Activated T-helper 17 cell treated with anti-CD3 and anti-CD28 coated beads, Interleukin-2, amount 50 U/mL, for 72 hours (primary cell): ENCODE measurements at places on chromosomes 4 and X.

- ATAC-seq, result no peak
Observed at GRCh38 chr4:152983774-152984411, 47.8 kb downstream of the FHDC1 start.

DNA sequence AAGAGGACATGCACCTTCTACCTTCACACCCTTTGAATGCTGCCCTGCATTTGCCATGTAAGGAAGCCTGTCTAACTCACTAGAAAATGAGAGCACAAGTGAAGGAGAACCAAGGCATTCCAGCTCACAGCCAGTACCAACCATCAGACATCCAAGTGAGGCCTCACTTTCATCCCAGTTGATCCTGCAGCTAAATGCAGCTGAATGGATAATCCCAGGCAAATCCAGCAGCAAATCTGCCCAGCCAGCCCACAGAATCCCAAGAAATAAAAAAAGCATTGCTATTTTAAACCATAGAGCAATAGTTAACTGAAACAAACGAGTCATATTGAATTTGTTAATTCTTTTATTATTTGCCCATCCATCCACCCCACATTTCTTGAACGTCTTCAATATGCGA, 112.5 kb downstream of the C4orf33 start:
- ATAC-seq, result no peak

DNA sequence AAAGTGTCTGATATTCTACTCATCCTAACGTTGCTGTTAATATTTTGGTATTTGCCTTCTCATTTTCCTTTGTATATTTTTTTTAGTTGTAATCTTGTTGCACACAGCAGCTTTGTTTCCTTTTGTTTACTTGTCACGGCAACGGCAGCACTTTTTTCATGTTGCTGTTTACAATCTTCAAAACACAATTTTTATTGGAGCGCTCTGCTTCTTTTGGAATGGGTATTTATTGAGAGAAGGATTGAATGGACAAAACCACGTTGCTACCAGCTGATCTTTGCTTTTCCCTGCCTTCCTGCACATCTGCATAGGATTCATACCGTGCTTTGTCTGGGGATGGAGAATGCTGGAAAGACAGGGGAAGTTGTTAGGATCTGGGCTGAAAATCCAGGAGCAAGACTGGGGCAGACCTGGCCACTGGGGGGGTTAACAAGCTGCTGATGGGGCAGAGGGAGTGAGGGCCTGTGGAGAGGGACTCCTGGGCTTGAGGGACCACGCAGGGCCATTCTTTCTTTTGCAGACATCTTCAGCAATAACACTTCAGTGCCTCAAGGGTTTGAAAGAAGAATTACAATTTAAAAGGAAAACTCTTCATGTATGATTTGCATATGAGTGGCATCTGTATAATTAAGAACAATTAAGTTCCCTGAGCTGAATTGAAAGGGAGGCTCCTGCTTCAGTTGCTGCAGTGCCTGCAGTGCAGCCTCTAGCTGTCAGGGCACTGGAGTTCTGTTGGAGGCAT, 69.8 kb downstream of the TMEM131L start:
- ATAC-seq, result no peak

DNA sequence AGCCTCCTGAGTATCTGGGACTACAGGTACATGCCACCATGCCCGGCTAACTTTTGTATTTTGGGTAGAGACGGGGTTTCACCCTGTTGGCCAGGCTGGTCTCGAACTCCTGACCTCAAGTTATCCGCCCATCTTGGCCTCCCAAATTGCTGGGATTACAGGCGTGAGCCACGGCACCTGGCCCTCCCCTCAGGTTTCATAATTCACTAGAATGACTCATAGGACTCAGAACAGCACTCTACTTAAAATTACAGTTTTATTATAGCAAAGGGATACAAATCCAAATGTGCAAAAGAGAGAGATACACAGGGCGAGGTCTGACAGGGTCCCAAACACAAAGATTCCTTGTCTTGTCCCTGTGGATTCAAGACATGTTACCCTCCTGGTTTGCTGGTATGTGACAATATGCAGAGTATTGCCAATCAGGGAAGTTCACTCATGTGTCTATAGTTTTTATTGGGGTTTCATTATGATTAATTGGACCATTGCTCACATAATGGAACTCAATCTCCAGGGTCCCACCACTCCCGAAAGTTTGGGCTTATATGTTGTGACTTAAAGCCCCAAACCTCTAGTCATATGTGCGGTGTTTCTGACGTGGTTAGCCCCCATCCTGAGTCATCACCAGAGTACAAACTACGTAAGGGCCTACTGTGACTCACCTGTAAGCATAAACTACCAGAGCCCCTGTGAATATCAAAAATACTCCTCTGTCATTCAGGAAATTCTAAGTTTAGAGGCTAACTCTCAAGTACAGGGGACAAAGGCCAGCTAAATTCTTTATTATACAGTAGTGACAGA, 5.2 kb downstream of the YIPF6 start:
- peak; percentile 94 for ATAC-seq

- ATAC-seq, result no peak
Observed at GRCh38 chr4:41693629-41694028, 54.9 kb downstream of the PHOX2B start.

DNA sequence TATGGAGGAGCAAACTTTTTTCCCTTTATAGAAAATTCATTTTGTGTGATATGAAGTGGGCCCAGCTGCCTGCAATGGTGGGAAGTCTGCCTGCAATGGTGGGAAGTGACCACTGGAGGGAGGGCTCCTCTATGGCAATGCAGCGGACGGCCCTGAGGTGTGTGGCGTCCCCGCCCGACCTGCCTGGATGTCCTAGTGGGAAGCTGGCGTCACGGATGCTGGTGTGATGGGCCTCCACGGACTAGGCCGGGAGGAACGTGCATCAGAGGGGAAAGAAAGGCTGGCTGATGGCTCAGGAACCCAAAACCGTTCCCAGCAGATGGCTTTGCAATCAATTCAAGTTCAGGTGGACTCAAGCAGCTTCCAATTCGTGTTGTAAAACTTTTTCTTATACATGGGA, 177.9 kb downstream of the AFAP1 start:
- ATAC-seq, result peak; percentile 43

GRCh38 chr4:13982010-13982409, 354.5 kb upstream of the BOD1L1 start:
- ATAC-seq, result no peak
